ENCODE measurements at places on chromosomes 1 and 21.

DNA sequence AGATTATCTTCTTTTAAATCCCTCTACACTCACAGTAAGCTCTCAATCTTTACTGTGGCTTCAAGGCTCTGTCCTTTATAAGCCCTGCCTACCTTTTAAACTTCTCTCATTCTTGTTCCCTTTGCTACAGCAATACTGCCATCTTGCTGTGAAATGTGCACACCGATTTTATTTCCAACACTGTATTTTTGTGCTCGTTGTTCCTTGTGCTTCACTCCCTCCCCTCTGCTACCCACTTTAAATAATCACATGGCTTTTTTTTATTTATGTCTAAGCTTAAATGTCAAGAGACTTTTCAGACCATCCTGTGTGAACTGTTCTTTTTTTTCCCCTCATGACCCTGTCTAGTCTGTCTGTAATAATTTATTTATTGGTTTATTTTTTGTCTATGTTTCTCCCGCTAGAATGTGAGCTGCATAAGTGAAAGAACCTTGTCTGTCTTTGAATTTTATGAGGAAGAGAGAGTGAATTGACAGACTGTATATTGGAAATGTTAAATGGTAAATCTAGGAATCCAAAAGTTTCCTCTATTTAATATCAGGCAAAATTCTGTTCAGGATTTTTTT is 45.7 kb downstream of the ABCD3 start:
- no peak for DNase-seq

GRCh38 chr1:206575165-206575893 is 36.9 kb downstream of the EIF2D start:
- no peak for DNase-seq

DNA sequence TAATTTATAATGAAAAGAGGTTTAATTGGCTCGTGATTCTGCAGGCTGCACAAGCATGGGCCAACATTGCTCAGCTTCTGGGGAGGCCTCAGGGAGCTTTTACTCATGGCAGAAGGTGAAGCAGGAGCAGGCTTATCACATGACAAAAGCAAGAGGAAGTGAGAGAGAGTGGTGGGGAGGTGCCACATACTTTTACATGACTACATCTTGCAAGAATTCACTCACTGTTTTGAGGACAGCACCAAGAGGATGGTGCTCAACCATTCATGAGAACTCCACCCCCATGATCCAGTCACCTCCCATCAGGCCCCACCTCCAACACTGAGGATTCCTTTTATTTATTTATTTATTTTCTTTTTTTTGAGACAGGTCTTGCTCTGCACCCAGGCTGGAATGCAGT is 5.5 kb upstream of the PLEKHM2 start:
- DNase-seq, result no peak

- DNase-seq, result peak; percentile 31
Observed at GRCh38 chr1:24142546-24143534, at the start of gene IL22RA1. TSS of gene IL22RA1 (minus strand) at chr1:24143140. CDS start at chr1:24143082, 58 bp downstream.

- no peak for DNase-seq
Observed at GRCh38 chr1:56387071-56387740, 192.2 kb downstream of the PLPP3 start.

- no peak for DNase-seq
Observed at GRCh38 chr1:172727956-172728603, 69.2 kb downstream of the FASLG start.

- DNase-seq, result no peak
Observed at GRCh38 chr1:214380986-214381695, 100.2 kb downstream of the SMYD2 start.

DNA sequence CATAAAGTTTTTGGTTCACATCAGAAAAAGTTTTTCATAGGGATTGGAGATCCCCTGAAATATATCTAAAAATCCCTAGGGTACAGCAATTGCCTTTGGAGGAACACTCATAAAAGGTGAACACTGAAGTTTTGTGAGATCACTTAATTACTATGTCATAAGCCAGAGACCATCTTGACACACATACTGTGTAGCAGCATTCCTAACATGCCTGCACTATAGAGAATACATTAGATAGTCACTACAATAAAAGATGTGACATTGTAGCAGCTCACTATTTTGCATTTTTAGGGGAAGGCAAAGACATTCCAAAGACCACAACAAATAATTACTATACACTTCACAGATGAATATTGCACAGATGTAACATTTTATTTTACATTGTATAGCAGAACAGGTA is 779.9 kb downstream of the KCNT2 start:
- no peak for DNase-seq

DNA sequence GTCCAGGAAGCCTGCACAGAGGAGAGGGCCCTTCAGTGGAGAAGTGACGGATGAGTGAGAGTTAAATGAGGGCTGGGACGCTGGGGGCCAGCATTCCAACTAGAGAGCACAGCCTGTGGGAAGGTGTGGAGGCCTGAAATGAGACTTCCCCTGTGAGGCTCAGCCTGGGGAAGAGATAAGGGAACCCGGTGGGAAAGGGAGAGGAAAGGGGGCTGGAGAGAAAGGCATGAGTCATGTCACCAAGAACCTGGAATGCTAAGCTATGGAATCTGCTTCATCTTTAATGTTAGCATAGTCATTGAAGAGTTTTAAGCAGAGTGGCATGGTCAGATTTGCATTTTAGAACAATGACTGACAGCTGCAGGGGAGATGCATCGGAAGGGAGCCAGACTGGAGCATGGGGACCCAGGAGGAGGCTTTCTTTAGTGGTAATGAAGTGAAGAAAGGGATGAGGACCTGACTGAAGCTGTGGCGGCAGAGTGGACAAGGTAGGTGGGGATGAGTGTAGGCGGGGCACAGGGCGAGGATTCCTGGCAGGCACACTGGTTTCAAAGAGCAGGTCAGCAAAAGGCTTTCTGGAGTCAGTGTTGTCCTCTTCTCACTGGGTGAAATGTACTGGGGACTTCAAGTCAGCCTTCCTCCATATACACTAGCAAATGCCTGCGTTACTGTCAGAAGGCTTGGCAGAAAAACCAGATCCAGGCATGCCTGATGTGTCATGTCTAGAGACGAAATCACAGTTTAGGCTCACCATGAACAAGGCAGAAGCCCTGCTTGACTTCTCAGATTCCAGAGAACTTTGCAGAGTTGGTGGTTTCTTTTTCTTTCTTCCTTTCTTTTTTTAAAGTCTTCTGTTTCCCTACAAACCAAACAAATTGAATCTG is 8.0 kb downstream of the RGL1 start:
- no peak for DNase-seq

DNA sequence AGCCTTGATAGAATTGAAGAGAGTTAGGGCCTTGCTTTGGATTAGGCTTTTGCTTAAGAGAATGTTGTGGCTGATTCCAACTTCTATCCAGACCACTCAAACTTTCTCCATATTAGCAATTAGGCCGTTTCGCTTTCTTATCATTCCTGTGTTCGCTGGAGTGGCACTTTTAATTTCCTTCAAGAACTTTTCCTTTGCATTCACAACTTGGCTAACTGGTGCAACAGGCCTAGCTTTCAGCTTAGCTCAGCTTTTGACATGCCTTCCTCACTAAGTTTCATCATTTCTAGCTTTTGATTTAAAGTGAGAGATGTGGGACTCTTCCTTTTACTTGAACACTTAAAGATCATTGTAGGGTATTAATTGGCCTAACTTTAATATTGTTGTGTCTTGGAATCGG is 183.6 kb upstream of the L1TD1 start:
- DNase-seq, result no peak

DNA sequence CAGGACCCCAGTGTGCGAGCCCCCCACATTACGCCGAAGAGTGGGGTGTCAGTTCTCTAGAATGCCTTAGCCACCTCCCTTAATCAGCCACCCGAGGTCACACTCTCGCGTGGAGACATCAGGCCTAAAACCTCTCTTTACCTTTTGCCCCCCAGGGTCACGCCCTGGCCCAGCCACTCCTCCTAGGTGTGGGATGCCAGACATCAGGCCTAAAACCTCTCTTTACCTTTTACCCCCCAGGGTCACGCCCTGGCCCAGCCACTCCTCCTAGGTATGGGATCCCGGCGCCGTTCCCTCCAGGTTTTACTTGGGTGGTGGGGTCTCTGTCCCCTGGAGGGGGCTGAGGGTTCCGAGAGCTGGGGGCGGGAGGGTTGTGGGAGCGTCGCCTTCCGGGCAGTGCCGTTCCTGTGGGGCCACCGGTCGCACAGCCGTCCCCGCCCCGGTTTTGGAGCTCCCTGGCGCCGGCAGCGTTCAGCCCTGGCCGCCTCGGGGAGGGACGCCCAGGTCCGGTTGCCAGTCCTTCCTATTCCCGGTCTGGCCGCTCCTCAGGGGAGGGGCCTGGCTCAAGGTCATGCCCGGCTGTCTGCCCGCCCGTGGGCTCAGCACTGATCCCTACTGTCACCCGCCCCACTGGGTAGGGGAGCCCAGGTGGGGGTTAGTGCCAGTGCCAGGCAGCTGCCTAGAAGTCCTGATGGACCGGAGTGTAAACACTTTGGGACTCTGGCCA is 882 bp downstream of the VPS13D start:
- peak; percentile 23 for DNase-seq

DNA sequence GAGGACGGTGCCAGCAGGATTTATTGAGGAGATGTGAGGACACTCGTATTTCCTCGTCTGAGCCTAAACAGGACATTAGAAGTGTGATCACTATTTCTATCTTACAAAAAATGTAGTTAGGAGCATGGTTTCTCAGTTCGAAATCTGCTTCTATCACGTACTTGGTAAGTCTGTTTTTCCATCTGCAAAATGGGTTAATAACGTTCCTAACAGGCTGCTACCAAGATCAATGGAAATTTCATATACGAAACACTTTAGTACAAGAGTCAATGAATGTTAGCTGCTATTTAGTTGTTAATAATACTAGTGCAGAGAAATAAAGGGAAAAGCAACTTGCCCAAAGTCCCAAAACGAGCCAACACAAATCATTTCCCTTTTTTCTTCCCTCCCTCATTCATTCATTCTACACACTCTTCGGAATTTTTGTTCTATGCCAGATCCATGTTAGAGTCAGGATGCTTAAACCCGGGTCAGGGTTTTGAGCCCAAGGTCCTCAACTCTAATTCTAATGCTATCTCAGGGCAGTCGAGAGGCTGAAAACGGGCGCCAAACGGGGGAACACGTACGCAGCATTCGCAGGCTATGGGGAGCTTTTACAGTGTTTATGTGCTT is 608 bp downstream of the SNRNP40 start:
- DNase-seq, result no peak

DNA sequence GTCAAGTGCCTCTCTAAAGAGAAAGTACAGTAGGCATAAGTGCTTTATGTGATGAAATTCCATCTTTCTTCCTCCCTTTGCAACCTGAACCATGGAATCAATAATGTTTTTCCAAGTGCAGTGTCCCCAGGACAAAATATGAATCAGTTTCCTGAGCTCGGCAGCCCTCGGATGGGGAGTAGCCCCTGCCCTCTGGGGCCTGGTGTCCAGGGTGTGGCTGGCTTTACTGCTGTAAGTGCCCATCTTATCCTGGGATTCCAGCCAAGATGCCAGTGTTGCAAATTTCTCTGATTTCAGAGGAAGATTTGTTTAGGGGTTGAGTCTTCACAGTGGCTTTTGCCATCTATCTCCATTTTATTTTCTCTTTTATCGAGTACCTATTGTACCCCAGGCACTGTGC is 40.5 kb upstream of the SRP9 start:
- no peak for DNase-seq

DNA sequence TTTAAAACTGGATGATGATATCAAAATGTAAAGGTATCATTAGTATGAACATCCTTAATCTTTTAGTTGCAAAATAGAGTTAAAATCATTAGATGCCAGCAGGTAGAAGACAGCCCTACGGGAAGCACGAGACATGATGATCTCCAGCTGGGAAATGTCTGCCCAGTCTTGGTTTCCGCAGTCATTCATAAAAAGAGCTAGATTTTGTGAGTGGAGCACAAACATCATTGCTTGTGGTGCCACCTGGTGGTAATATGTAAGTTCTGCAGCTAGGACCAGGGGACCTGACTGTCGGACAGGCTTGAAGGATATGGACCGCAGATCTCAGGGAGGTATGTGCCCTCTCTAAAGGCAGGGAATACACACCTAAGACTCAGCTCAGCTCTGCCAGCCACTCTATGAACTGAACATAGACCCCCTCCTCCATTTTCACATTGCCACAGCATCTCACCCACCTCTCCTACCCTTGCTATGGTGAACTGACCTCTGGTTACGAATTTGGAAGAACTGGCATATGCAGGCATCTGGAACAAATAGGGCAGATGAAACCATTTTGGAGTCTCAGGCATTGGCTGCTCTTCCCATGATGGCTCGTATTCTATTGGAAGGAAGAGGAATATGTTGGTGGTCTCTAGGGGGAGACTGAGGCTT is 9.2 kb downstream of the FCMR start:
- DNase-seq, result peak; percentile 59

GRCh38 chr1:41958015-41958673 is 39.4 kb upstream of the HIVEP3 start:
- no peak for DNase-seq

DNA sequence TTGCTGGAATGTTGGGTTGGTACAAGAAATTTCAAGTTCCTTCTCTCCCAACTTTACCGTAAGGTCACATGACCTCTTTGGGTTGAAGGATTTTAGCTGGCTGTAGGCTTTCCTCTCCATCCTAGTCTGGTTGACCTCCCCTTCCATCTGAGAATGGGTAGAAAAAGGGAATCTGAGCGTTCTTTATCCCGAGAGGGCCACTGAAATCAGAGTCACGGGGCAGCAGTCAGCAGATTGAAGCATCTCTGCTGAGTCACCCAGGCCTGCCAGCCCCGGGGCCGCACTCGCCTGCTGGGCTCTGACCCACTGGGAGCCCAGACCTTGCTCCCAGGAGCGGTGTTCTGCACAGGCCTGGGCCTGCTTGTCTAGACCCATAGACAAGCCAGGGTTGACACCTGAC is 31.0 kb downstream of the TMCC2 start:
- DNase-seq, result no peak

- DNase-seq, result no peak
Observed at GRCh38 chr1:12407050-12407961, 177.5 kb downstream of the VPS13D start.

GRCh38 chr21:36487641-36488307 is 7.9 kb upstream of the CLDN14 start:
- DNase-seq, result no peak

DNA sequence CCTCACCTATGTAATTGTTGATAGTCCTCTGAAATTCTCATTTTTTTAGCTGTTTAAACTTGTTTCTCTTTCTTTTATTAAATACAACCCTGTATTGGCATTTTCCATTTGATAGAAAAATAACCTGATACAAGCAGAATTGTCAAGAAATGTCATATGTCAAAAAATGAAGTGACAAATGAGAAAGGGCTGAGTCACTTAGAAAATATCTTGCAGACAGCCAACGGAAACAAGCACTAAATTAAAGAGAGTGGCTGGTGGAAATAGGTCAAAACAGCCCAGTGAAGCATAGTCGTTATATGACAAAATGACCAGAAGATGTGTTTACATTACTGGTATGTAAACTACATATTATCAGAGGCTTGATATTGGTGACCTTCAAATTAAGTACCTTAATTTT is 484.4 kb downstream of the PLA2G4A start:
- no peak for DNase-seq
